Stimulated activated CD8-positive, alpha-beta memory T cell treated with anti-CD3 and anti-CD28 coated beads, Interleukin-2, amount 100 ng/mL, for 1 hour (primary cell): ENCODE measurements at places on chromosomes 2 and 18.
A peak's percentile ranks its signal among the peaks of the same experiment; 100 is the strongest.

DNA sequence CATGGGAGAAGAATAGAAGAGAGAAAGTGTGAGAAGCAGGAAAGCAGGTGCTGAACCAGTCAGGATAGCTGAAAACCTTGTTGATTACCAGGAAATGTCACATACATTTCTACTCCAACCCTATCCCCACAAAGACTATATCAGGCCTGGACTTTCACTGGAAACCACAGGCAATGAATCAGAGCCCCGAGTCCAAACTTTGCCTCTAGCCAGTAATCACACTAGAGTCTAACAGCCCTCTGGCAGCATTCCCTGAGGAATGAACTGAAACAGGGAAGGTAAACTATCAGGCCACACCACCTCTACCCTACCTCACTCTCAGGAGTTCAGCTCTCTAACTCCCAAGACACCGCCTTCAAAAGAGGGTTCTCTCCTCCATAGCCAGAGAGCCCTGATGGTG is 18.7 kb upstream of the IHH start:
- no peak for DNase-seq

DNA sequence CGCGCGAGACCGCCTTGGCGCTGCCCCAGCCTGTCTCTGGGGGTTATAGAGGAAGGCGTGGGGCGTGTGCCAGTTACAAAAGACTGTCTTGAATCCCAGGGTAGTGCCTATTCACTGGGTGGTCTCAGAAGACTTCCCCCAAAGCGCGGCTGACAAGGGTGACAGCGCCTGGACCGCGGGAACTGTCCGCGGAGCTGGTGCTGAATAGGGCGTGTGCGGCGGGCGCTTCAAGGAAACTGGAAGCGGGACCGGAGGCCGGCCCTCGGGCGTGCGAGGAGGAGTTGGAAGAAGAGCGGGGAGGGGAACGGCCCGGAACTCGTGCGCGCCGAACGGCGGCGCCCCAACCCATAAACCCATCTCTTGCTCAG is 2.3 kb downstream of the EGR4 start:
- peak; percentile 32 for DNase-seq

GRCh38 chr2:234290671-234291070 is 206.2 kb downstream of the ARL4C start:
- peak; percentile 62 for DNase-seq

DNA sequence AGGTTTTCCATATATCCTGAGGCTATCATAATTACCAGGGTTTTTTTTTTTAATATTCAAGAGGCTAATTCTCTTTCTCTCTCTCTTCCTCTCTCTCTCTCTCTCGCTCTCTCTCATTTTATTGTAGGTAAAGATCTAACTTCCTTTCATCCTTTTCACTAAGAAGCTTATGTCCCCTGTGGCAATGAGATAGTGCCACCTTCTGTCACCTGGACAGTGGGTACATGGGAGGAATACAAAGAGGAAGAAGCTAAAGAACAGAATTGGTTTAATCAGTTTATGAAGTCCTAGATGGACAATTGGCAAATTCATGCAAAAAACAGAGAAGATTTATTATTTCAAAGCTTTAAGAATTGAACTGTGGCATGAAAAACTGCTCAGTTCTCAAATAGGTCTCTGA is 1582.3 kb upstream of the TMEFF2 start:
- DNase-seq, result no peak

- no peak for DNase-seq
Observed at GRCh38 chr2:88245109-88245508, 75.0 kb downstream of the THNSL2 start.

GRCh38 chr2:135985826-135986393 is 484 bp upstream of the DARS1 start:
- no peak for DNase-seq

GRCh38 chr2:127277028-127277427 is 16.9 kb downstream of the ERCC3 start:
- DNase-seq, result no peak

GRCh38 chr2:28336264-28336980 is 56.2 kb upstream of the FOSL2 start:
- no peak for DNase-seq

GRCh38 chr2:19801367-19802080 is 100.3 kb downstream of the TTC32 start:
- DNase-seq, result no peak

- no peak for DNase-seq
Observed at GRCh38 chr2:84969511-84970209, 1.3 kb upstream of the KCMF1 start.

DNA sequence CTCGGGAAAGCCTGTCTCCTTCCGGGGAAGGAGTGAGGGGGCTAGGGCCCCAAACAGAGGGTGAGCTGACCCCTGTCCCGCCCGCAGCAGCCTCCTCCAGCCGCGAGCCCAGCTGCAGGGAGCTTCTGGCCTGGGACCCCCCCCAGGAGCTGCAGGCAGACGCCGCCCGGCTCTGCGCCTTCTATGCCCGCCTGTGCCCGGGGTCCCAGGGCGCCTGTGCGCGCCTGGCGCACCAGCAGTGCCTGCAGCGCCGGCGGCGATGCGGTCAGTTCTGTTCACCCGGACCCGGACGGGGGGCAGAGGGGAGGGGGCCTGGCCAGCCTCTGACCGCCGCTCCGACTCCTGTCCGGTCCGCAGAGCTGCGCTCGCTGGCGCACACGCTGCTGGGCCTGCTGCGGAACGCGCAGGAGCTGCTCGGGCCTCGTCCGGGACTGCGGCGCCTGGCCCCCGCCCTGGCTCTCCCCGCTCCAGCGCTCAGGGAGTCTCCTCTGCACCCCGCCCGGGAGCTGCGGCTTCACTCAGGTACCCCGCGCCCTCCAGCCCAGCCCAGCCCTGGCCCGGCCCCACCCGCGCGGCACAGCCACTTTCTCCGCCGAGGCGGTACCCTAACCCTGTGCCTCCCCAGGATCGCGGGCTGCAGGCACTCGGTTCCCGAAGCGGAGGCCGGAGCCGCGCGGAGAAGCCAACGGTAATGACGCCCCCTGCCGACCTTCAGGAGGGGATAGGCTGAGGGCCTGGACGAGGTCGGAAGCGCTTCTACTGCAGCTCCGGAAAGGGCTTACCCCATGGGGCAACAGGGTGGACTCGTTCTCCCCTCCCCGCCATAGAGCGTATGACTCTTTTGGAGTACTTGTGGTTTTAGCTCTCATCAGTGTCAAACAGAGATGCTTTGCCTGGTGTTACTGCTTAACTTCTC is 2.0 kb upstream of the CHRND start:
- DNase-seq, result no peak

- DNase-seq, result no peak
Observed at GRCh38 chr2:225117051-225117716, 74.9 kb upstream of the DOCK10 start.

DNA sequence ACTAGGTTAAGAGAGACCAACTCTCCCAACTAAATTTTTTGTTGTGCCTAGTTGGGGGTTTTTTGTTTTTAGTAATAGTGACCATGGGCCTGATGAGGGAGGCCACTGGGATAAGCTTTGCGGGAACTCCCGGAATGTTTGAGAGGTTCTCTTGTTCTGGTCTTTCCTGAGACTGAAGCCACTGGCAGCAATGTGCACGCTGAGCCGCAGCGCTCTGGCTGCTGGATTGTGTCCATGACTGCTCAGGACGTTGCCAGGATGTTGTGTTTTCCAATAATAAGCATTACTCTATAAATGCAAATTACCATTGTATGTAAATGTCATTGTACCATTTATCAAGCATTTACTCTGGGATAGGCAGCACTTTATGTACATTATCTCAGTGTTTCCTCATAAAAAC is 126.1 kb downstream of the GALNT1 start:
- no peak for DNase-seq

DNA sequence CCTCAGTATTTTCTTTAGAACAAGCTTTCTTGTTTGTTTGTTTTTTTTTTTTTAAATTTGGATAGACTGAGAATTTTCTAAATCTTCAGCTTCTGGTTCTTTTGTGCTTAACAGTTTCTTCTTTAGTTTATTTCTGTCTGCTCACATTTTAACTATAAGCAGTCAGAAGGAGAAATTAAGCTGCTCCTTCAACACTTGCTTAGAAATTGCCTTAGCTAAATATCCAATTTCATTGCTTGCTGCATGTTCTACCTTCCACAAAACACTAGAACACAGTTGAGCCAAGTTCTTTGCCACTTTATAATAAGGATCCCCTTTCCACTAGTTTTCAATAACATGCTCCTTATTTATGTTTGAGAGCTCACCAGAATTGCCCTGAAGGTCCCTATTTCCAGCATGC is 57.7 kb downstream of the NBEAL1 start:
- no peak for DNase-seq

DNA sequence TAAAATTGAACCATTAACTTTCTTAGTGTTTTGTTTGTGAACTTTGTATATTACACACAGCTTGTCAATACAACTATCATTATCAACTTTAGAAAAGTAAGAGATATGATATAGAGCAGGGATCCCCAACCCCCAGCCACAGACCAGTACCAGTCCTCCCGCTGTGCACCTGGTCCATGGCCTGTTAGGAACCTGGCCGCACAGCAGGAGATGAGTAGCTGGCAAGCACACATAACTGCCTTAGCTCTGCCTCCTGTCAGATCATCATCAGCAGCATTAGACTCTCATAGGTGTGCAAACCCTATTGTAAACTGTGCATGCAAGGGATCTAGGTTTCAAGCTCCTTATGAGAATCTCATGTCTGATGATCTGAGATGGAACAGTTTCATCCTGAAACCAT is 491.0 kb upstream of the NXPH2 start:
- no peak for DNase-seq

GRCh38 chr2:141384676-141385075 is 746.1 kb downstream of the LRP1B start:
- DNase-seq, result no peak

DNA sequence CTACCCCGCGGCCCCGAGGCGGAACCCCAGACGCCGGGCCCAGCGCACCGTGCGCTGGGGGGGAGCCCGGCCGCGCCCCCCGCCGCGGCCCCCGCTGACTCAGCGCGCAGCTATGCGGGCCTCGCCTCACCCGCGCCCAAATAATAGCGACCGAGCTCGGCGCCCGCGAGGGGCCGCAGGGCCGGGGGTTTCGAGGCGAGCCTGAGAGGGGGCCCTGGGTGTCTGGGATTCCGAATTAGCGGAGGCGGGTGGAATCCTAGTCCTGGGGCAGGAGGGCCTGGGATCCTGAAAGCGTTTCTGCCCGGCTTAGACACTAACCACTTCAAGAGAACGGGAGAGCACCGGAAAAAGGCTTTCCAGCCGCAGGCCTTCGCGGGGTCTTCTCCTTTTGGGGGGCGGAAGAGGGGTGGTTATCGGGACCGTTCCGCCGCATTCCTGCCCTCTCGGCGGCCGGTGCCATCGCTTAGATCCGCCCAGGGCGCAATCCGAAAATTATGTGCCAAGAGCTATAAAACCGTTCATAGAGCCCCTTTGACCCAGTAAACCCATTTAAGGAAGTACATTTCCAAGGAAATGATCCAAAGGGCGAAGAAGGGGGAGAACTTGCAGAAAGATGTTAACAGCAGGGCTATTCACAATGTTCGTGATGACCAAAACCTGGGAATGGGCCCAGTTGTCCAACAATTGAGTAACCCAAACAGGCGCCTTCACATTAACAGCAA is 681 bp upstream of the ROCK2 start:
- DNase-seq, result peak; percentile 5

DNA sequence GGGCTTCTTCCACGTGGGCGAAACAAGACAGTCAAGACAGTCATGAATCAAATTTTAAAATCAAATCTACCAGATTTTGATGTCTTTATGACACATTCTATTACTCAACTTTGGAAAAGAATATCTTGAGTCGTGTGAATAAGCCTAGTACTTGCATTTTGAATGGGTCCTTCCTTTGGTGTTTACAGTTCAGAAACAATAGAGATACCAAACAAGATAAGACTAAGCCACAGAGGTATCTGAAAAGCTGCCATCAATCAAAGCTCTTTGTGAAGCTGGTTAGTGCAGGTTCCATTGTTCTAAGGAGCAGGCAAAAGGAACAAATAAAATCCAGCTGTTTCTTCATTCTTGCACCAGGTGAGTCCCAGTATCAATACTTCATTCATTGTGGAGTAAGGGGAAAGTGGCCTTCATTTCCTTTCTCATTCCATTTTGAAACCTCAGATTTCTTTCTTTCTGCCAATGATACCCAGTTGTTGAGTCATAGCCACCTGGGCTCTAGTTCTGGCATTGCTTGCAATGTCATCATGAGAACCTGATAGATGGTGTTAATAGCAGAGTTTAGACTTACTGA is 151.7 kb upstream of the L3MBTL4 start:
- DNase-seq, result no peak
